ENCODE measurements at places on chromosomes 1 and 21. TPM values are rescaled to one million over a fixed set of nuclear protein-coding genes. Genes with fewer than 3 reads are reported as not detected.
A peak's percentile ranks its signal among the peaks of the same experiment; 100 is the strongest.

- DNase-seq, result no peak
- H3K27ac ChIP-seq, result no peak overlapping the region
- no peak overlapping the region for H3K4me3 ChIP-seq
- H3K36me3 ChIP-seq, result no peaks in the 10 kb centered on the region
Observed at GRCh38 chr1:188365874-188366273, 1537.1 kb downstream of the PLA2G4A start.

- H3K36me3 ChIP-seq, result no peaks in the 10 kb centered on the region
- no peak overlapping the region for H3K4me3 ChIP-seq
- peaks cover 2% of the 10 kb centered on the region for H3K4me1 ChIP-seq
- no peak for DNase-seq
- no peak overlapping the region for H3K27ac ChIP-seq
Observed at GRCh38 chr1:219460896-219461815, 151.7 kb downstream of the ZC3H11B start.

- no peak for DNase-seq
- H3K27ac ChIP-seq, result no peak overlapping the region
- H3K4me1 ChIP-seq, result no peaks in the 10 kb centered on the region
- no peak overlapping the region for H3K4me3 ChIP-seq
Observed at GRCh38 chr1:237684236-237684635, 206.5 kb downstream of the ZP4 start.

GRCh38 chr1:39925721-39926342, 24.1 kb upstream of the MYCL start:
- no peak overlapping the region for H3K27ac ChIP-seq
- H3K4me3 ChIP-seq, result no peak overlapping the region
- DNase-seq, result no peak
- no peaks in the 10 kb centered on the region for H3K36me3 ChIP-seq
- no peaks in the 10 kb centered on the region for H3K27me3 ChIP-seq

DNA sequence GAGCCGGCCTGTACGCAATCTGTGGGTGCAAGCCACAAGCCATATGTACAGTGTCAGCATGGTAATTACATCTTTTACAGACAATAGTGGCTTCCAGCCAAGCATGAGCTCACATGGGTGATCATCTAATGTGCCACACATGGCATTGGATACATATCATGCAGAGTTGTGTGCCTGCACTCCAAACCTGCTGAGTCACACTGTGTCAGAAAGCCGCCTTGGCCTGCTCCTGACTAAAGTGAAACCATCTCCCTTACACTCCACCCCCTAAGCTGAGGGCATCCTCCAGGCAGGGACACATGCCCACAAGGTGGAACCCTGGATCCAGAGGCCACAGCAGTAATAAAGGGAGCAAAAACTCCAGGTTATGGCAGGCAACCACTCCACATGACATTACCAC, 72.5 kb downstream of the KCNT2 start:
- DNase-seq, result peak; percentile 12
- no peaks in the 10 kb centered on the region for H3K4me1 ChIP-seq
- H3K27ac ChIP-seq, result no peak overlapping the region
- no peaks in the 10 kb centered on the region for H3K27me3 ChIP-seq
- no peaks in the 10 kb centered on the region for H3K36me3 ChIP-seq

- DNase-seq, result no peak
- no peaks in the 10 kb centered on the region for H3K27me3 ChIP-seq
- no peak overlapping the region for H3K27ac ChIP-seq
- no peak overlapping the region for H3K4me3 ChIP-seq
- no peaks in the 10 kb centered on the region for H3K4me1 ChIP-seq
- peaks cover 16% of the 10 kb centered on the region for H3K36me3 ChIP-seq
Observed at GRCh38 chr1:11671544-11672286, 7.7 kb downstream of the FBXO6 start.

DNA sequence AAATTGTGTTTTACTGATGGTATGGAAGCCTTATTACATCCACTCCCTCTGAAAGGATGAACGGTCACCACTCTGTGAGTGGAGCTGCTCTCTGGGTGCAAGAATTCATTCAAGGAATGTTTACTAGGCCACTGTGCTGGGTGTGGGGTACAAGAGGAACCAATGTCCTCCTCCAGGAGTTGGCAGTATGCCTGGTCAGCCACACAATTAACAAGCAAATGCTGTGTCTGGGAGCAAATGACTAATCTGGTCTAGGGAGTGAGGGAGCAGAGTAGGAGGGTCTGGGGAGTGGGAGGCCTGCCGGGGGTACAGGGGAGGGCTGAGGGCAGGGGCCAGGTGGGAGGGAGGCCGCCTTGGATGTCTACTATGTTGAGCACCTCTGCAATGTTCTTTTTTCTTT, 27.2 kb upstream of the TDRD10 start:
- DNase-seq, result no peak
- H3K27ac ChIP-seq, result no peak overlapping the region
- H3K4me1 ChIP-seq, result peaks cover 15% of the 10 kb centered on the region
- no peaks in the 10 kb centered on the region for H3K36me3 ChIP-seq
- H3K27me3 ChIP-seq, result no peaks in the 10 kb centered on the region

GRCh38 chr21:32206631-32207405, 72.0 kb downstream of the MIS18A start:
- no peak overlapping the region for H3K27ac ChIP-seq
- H3K4me3 ChIP-seq, result no peak overlapping the region
- no peaks in the 10 kb centered on the region for H3K36me3 ChIP-seq

DNA sequence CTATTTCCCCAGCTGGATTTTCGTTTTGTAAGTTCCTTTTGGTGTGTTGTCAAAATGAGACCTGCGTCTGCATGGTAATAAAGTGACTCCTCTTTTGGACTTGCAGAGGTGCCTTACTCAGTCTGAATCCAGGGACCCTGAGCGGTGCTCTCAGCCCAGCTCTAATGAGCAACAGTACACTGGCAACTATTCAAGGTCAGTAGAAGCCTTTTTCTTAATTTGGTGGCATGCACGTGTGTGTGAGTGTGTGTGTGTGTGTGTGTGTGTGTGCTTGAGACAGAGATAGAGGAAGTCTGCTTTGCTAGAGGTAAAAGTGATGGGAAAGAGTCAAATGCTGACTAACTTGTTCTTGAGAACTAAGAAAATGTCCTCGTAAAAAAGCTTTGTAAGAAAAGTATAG, 105.4 kb downstream of the CD247 start:
- no peaks in the 10 kb centered on the region for H3K27me3 ChIP-seq
- H3K4me3 ChIP-seq, result no peak overlapping the region
- no peak for DNase-seq

- H3K4me1 ChIP-seq, result peaks cover 10% of the 10 kb centered on the region
- no peaks in the 10 kb centered on the region for H3K27me3 ChIP-seq
- no peaks in the 10 kb centered on the region for H3K36me3 ChIP-seq
- H3K4me3 ChIP-seq, result no peak overlapping the region
- H3K27ac ChIP-seq, result no peak overlapping the region
Observed at GRCh38 chr1:243471026-243471685, 215.3 kb downstream of the SDCCAG8 start.

GRCh38 chr1:211537253-211537652, 41.7 kb downstream of the SLC30A1 start:
- H3K27ac ChIP-seq, result no peak overlapping the region
- no peak for DNase-seq
- H3K4me3 ChIP-seq, result no peak overlapping the region
- no peaks in the 10 kb centered on the region for H3K36me3 ChIP-seq
- peaks cover 4% of the 10 kb centered on the region for H3K4me1 ChIP-seq

DNA sequence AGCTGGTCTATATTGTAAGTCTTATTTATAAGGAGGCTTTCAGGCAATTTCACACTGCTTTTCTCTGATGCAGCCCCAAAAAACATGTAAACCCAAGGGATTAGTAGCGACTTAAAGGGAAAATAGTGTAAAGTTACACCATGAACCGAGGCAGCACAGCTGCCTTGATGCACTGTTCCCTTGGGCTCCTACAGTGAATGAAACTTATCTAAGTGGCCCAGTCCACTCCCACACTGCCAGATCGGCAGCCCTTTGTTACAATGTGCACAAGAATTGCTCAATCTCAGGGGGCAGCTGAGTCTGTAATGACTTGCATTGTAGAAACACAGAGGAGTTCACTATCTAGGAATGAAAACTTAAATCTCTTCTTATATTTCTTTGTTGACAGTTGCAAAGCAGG, 120.8 kb upstream of the ADGRL2 start:
- no peak overlapping the region for H3K4me3 ChIP-seq
- DNase-seq, result no peak
- H3K27me3 ChIP-seq, result no peaks in the 10 kb centered on the region
- H3K27ac ChIP-seq, result no peak overlapping the region

DNA sequence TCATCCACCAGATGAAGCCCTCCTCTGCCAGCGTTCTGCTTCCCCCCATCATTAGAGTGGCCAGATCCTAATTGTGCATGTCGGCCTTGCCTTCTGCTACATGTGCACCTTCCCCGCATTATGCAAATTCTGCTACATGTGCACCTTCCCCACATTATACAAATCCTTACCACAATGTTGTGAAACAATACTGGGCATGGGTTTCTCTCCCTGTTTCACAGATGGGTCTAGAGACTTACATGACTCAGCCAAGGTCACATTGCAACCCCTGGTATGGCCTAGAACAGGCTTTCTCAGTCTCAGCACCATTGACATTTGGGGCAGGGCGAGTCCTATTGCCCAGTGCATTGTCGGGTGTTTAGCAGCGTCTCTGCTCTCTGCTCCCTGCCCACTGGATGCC, 1.0 kb upstream of the CELA2A start:
- no peak for DNase-seq
- H3K27me3 ChIP-seq, result peaks cover 6% of the 10 kb centered on the region
- H3K4me1 ChIP-seq, result no peaks in the 10 kb centered on the region
- H3K4me3 ChIP-seq, result no peak overlapping the region

DNA sequence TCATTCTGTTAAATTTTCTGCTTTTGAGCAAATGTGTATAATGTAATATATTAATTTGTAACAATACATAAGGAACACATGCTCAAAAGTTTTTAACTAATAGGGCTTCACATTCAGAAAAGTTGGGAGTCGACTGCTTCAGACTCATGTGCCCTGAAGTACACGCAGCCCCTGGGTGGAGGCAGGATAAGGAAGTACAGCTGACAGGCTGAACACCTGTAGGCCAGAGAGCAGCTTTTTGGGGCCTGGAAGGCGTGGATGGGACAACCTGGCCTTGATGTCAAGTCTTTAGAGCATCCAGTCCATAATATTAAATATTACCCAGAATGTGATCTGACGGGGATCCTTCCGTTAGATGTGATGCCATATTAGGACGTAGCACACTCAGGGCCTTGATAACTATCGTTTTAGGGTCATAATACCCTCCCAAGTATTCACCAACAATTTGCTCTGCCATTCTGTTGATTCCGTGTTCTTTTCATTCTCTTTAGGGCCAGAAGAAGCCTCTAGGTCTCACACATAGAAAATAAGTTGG, 485.2 kb downstream of the SIPA1L2 start:
- no peak overlapping the region for H3K4me3 ChIP-seq
- H3K4me1 ChIP-seq, result no peaks in the 10 kb centered on the region
- no peaks in the 10 kb centered on the region for H3K27me3 ChIP-seq
- no peaks in the 10 kb centered on the region for H3K36me3 ChIP-seq

DNA sequence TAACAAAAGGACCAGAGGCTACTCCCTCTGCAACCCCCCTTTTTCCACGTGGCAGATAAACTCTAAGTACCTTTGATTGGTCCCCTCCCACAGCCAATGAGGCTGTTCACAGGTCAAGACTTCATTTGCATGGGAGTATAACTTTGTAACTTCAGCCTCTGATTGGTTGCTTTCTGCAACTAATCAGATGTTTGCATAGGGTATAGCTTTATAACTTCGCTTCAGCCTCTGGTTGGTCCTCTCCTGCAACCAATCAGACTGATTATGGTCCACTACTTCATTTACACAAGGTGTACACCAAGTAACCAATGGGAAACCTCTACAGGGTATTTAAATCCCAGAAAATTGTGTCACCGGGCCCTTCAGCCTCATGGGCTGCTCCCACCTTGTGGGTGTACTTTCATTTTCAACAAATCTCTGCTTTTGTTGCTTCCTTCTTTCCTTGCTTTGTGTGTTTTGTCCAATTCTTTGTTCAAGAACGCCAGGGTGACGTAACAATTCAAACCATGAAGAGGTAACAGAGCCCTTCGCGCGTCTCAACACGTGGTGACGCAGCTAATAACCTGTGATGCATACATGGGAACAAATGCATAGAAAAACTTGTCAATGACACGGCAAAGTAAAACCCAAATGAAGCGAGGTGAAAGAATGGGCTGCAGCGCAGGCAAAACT, 47.2 kb downstream of the VPS26C start:
- H3K4me3 ChIP-seq, result peak overlapping the region; percentile 79
- DNase-seq, result peak; percentile 62
- no peaks in the 10 kb centered on the region for H3K27me3 ChIP-seq
- peak overlapping the region; percentile 93 for H3K27ac ChIP-seq

DNA sequence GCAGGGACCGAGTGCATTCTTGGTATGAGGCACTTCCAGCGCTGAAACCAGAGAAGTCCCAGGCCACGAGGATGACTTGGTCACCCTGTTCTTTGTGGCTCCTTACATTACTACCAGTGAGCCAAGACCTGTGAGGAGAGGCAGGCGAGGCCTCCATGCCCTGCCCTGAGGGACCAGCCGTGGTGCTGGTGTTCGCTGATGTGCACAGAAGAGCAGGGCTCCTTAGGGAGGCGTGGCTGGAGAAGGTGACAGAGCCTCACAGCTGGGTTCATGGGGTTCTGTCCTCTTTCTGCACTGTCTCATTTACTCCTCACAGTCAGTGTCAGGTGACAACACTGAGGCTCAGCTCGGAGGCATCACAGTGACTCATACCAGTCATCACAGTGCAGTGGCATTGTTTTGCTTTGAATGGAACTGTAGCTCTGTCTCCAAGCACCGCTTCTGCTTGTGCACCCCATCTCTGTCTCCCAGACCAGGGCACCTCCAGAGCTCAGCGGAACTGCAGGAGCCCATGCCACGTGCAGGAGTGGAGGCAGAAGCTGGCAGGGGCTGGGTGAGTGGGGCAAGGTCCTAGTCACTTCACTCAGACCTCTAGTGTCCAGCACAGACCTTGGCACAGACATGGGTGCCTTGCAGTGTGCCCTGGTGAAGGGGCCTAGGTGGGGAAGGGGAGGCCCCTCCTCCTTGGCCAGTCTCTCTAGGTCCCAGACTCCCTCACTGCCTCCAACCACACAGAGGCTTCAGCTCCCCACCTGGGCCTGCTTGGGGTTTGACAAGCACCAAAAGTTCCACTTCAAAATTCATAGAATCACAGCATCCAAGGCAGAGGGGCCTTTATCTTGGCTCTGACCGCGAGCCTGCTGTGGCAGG, 310.9 kb downstream of the MATN1 start:
- H3K36me3 ChIP-seq, result no peaks in the 10 kb centered on the region
- H3K27ac ChIP-seq, result no peak overlapping the region
- H3K4me3 ChIP-seq, result no peak overlapping the region
- no peak for DNase-seq
- no peaks in the 10 kb centered on the region for H3K4me1 ChIP-seq

- no peak overlapping the region for H3K4me3 ChIP-seq
- H3K27me3 ChIP-seq, result peaks cover 3% of the 10 kb centered on the region
- H3K4me1 ChIP-seq, result peaks cover 52% of the 10 kb centered on the region
- H3K27ac ChIP-seq, result peak overlapping the region; percentile 23
- peak; percentile 54 for DNase-seq
- no peaks in the 10 kb centered on the region for H3K36me3 ChIP-seq
Observed at GRCh38 chr1:182718311-182718710, 33.9 kb upstream of the RGS8 start.

GRCh38 chr1:36446746-36447145, 3.5 kb downstream of the OSCP1 start:
- no peaks in the 10 kb centered on the region for H3K27me3 ChIP-seq
- DNase-seq, result no peak
- H3K36me3 ChIP-seq, result no peaks in the 10 kb centered on the region
- no peak overlapping the region for H3K27ac ChIP-seq
- H3K4me3 ChIP-seq, result no peak overlapping the region
- peaks cover 10% of the 10 kb centered on the region for H3K4me1 ChIP-seq

The MAP1LC3C gene
- not detected for total RNA-seq

The OMA1 gene
- total RNA-seq, result 14.9 TPM

The LRRC3 gene
- 1.9 TPM for total RNA-seq

The REN gene
- total RNA-seq, result not detected

The PDZK1IP1 gene
- total RNA-seq, result not detected
